ENCODE measurements at places on chromosomes 1 and 21. TPM values are rescaled to one million over a fixed set of nuclear protein-coding genes. Genes with fewer than 3 reads are reported as not detected.

U2AF1 gene
- 73.0 TPM for total RNA-seq

TNFRSF25 gene
- 534 TPM for total RNA-seq

ASCL5 gene
- not detected for total RNA-seq

CHODL gene
- total RNA-seq, result 0.16 TPM

IL20 gene
- total RNA-seq, result not detected

SLC39A1 gene
- 22.0 TPM for total RNA-seq

XKR8 gene
- total RNA-seq, result 18.3 TPM

OR2T11 gene
- not detected for total RNA-seq

TOMM20 gene
- total RNA-seq, result 111 TPM

LDLRAD2 gene
- total RNA-seq, result not detected

Measured in T-cell (primary cell).